Fibroblast of pulmonary artery (primary cell): ENCODE measurements at places on chromosomes 11 and 22.
A peak's percentile ranks its signal among the peaks of the same experiment; 100 is the strongest.

GRCh38 chr11:33214187-33214586, 43.0 kb upstream of the HIPK3 start:
- peak; percentile 31 for DNase-seq

- DNase-seq = peak; percentile 39
These were observed 40.9 kb upstream of the MYEOV start for GRCh38 chr11:69253028-69253427.

DNA sequence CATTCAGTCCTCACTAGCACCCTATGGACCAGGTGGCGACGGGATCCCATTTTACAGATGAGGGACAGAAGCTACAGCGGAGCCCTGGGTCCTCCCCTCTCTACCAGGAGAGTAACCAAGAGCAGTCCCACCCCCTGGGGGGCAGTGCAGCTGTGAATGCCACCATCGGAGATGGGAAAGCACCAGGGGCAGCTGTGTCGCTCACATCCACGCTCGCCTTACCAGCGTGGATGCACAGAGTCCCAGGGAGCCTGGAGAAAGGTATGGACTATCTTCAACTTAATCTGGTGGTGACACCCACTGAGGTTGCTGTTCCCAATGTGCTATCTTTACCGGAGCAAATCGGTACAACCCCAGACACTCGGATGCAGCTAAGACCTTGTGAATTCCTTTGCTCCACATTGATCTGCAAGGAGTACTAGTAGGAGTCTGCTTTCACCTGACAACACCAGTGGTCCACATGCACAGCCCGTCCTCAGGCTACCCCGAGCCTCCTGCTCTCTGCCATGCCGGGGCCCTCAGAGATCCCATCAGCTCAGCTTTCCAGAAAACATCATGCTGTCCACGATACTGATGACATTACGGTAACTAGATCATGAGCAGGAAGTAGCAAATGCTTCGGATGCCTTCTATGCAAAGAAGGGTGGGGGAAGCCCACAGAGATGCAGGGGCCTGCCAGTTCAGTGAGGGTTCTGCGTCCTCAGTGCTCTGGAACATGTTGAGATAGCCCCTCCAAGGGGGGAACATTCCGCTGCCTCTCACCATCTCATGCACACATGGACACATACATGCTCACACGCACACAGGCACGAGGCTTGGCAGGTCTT, 126.0 kb downstream of the CTTN start:
- no peak for DNase-seq

- peak; percentile 63 for DNase-seq
These were observed 170.8 kb downstream of the BUD13 start for GRCh38 chr11:116601814-116602636.
